ENCODE measurements at places on chromosomes 1 and 21.

DNA sequence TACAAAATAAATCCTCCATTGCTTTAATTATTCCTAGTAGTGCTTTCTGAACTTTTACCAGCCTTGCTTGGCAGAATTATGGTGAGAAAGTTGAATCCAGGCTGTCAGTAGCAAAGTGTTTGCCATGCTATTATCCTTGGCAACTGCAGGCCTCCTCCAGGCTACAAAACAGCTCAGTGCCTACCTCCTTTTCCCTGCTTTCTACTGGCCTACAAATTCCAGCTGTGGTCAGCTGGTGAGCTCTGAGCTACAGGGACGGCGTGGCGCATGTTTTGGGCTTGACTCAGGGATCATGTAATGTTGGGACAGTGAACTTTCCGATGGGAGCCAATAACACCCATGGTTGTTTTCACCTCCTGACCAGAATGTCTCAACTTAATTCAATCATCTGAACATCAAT, 456.1 kb upstream of the ADAMTS5 start:
- no peak for DNase-seq

DNA sequence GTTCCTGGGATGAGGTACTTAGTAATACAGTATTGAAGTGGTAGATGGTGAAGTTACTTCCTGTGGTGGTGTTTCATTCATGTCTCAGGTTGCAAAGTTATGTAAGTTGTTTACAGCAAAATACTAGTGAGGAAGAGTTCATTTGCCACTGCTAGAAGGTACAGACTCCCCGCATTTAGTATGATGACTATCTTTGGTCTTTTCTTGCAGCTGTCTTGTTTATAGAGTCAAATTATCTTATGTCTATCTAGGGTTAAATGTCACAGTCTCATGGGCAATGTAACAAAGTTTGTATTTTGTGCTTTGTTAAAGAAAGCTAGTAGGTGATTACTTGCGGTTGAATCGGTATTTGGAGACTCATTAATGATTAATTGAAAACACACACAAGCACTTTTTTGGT, 50.2 kb downstream of the LRRC8D start:
- no peak for DNase-seq

DNA sequence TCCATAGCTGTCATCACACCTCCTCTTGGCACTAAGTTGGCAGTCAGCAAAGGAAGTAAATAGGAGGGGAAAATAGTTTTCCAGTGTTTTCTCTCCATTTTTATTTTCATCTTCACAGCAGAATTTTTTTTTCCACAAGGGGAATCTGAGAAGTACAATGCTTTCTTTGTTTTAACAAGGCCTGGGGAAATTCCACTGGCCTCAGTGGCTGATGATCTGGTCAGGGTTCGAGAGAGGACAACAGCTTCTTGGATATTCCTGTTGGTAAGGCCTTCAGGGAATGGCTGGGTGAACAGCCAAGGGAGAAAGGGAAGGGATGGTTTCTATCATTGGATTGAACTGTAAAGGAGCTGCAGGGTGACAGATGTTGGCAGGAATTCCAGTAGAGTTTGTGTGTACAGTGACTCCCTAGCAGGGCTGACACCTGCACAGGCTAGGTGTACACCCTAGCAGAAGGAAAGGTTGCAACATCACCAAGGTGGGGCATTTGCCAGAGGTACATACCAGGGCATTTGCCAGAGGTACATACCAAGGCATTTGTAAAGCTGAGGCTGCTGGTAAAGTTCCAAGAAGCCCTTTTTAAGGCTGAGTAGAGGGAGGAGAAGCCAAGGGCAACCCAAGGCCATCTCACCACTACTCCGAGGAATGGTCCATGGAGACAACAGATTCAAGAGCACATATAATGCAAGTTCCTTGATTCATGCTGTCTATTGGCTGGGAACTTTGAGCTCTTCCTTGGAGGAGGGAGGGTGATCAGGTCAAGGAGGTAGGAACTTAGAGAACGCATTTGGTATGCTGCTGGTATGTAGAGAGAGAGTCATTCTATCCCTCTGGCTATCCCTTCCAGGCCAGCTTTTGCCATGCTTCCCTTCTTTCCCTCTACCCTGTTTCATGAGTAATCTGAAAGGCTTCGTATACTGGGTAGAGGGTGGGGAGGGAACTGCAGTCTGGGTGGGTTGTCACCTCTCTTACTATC, 3.1 kb downstream of the GJA5 start:
- DNase-seq, result no peak

- DNase-seq, result no peak
These were observed 2.7 kb downstream of the SCCPDH start for GRCh38 chr1:246726881-246727280.

DNA sequence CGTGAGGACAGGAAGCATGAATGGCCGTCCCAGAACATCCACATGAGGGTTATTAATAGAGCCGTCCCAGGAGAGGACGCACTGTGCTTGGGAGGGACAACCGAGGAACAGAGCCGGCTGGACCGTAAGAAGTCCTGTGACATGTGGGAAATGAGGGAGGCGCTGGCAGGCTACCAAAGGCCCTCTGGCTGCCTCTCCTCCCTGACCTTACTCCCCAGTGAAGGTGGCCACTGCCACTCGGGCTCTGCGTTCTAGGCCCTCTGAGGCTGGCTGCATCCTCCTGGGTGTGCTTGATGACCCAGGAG, 15.5 kb upstream of the NPPB start:
- DNase-seq, result no peak

- DNase-seq, result no peak
These were observed 1.1 kb downstream of the PRRX1 start for GRCh38 chr1:170664828-170665612.

DNA sequence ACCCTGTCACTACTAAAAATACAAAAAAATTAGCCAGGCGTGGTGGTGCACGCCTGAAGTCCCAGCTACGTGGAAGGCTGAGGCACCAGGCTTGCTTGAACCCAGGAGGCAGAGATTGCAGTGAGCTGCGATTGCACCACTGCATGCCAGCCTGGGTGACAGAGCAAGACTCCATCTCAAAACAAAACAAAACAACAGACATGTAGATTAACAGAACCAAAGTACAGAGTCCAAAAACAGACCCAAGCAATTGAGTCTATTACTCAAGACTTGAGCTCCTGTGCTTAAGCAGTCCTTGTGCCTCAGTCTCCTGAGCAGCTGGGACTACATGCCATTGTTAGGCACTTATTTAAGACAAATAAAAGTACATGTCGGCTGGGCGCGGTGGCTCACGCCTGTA, 9.5 kb upstream of the ACOT11 start:
- no peak for DNase-seq

GRCh38 chr1:229170274-229170673, 100.6 kb upstream of the RAB4A start:
- no peak for DNase-seq

DNA sequence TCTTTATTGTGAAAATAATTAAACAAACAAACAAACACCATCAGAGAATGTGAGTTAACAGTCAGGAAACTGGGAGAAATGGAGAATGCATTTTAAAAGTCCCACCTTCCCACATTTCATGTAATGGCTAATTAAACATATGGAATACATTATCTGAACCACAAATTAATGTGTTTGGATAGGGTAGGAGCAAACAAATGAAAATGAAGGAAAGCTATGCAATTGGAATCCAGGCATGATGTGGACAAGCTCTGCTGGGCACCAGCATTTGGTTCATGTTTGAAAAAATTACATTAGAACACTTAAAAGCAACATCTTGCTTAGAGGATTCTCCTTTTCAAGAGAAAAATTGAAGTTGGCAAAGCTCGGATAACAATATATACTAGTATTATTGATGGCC, 628.1 kb downstream of the LMO4 start:
- no peak for DNase-seq

Data from stimulated activated CD8-positive, alpha-beta memory T cell treated with anti-CD3 and anti-CD28 coated beads, Interleukin-7, amount 100 ng/mL, for 1 hour (primary cell).